Osteoblast (primary cell): ENCODE measurements at places on chromosomes 7 and 10.

- no peak for DNase-seq
Observed at GRCh38 chr7:15720849-15721471, 34.5 kb upstream of the MEOX2 start.

- no peak for DNase-seq
Observed at GRCh38 chr10:18381679-18382078, 241.5 kb downstream of the CACNB2 start.

DNA sequence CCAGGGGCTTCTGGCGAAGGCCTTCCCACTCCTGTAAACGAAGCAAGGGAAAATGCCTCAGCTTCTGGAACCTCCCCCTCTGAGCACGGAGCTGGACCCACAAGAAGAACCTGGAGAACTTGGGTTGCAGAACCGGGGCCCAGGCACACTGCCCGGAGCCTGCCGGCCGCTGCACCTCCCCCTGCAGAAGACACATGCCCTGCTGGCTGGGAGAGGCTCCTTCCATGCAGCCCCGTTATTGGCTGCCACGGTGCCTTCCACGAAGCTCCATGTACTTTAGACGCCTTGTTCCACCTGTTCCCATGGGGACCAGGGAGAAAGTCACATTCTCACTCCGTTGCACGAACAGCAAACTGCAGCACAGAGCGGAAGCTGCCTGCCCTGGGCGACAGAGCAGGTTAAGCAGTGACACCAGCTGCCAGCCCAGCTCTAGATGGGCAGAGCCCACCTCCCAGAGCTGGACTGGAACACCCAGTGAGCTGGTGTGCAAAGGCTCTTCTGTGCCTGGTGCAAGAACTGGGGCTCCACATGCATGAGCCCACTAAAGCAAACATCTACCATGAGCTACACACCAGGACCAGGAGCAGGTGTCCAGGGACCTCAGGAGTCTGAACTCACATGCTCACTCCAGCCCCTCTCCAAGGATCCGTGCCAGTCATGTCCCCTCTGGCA, 70.1 kb downstream of the TNS3 start:
- DNase-seq: peak; percentile 31

GRCh38 chr10:117646718-117647117, 104.2 kb downstream of the EMX2 start:
- no peak for DNase-seq
